CD4-positive, CD25-positive, alpha-beta regulatory T cell (primary cell): ENCODE measurements at places on chromosomes 12 and 14.

DNA sequence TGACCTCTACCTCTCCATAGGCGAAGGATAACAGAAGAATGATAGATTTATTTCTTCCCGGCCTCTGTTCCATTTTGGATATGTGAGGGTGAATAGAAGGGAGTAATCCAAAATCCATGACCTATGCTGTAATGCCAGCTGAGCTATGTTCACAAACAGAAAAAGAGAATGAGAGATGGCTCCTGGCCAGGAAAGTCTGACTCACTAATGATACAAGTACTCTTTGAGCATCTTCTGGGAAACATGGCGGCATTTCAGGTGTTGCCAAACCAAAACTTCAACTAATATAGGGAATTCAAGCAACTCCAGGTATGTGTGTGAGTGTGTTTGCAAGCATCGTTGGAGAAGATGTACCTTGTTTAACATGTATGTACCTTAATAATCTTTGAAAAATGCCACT is 55.1 kb downstream of the MED13L start:
- DNase-seq, result no peak

DNA sequence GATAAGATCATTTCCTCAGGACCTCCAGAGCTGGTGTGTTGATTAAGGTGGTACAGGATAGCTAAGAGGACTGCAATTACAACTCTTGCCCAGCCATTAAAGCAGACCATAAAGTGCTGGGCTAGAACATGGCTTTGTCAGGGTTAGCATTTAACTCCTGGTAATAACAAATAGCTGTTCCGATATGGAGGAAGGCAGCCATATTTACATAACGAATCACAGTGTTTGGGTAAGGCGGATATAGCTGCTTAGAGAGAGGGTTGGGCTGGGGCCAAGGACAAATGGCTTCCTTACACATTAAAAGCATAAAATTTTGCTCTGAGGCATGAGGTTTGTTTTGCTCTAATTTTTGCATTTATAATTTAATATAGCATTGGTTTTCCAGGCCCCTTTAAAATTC is 297.7 kb upstream of the DDHD1 start:
- no peak for DNase-seq

GRCh38 chr12:40225337-40225983 is 663 bp downstream of the LRRK2 start:
- no peak for DNase-seq

GRCh38 chr12:20969766-20970165 is 159.3 kb downstream of the SLCO1B3 start:
- no peak for DNase-seq

DNA sequence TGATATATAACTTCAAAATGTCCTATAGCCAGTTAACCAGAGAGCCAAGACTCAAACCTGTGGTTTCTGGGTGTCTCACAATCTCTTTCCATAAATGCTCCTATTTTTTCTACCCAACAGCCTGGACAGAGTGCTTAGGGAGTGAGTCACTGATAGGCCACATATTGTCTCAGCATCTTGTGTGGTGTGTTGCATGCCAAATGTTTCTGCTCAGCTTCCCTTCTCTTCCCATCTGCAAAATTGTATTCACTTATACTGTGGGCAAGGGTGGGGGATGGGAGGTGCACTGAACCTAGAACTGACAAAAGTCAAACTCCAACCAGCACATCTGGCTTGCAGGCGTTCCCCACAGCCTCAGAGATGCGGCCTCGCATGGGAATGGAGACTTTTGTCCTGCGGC is 123.3 kb downstream of the KCNA5 start:
- no peak for DNase-seq

DNA sequence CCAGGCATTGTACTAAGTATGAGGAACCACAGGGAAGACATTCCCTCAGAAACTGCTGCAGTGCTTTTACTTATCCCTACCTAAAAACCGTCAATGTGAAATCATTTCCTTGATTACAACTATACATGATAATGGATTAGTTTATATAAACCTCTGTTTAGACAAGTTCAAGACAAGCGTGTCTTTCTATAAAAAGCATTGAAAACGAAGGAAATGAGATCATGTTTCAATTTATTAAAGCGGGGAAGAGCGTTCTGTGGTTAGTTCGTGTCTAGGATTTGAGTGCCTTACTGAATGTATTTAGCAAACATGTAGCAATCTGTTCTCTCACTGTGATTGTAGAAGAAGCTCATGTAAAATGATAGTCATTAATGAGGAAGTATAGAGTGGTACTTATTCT is 37.5 kb downstream of the GALC start:
- no peak for DNase-seq

GRCh38 chr14:98334186-98334585 is 937.8 kb downstream of the BCL11B start:
- no peak for DNase-seq

- DNase-seq, result no peak
Observed at GRCh38 chr14:43361751-43362150, 1145.3 kb downstream of the FSCB start.

DNA sequence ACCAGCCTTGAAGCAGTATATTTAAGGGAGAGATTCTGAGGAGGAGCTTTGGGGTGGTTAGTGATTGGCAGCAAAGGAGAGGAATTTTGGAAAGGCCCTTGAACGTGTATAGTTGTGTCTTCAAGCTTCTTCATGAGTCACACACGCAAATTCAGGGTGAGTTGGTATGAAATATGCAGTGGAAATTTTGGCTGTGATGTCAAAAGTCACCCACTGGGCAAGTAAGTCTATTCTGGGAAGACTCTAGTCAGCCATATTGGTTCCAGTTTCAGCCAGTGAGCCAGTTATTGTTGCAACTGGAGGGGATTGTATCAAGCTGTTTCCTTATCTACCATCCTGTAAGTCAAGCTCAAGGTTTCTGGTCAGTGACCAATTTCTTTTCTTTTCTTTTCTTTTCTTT is 32.0 kb upstream of the VASH1 start:
- no peak for DNase-seq

DNA sequence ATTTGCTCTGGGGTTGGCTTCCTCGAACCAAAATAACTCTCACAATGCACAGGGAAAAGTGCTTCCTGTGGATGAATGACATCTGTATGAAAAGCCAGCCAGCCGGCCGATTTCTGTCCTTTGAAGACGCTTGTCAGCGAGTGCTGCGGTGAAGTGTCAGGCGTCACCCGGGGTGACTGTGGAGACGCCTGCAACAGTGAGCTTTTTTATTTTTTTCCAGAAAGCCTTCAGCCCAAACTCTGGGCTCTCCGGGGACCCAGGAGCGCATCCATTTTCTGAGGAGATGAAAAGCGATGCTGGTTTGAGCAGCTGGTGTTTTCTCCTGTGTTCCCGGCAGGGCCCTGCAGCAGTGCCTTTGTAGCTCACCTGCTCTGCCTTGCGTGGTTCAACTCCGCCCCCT is 147.9 kb upstream of the MYL2 start:
- peak; percentile 53 for DNase-seq

DNA sequence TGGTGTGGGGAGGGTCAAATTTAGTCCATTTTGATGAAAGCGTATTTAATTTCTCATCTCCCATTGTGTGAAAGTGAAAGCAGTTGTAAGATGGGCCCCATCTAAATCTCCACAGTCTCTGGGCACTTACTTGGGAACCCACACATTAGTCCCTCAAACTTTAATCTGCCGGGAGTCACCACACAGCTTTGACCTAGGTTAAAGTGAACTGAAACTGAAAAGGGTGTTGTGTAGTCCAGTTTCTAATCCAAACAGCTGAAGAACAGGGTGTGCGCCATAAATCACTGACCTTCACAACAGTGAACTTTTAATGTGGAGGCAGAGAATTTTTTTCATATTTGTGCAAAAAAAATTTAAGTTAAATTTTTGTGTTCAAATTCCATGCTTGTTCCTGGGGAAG is 48.4 kb upstream of the PTPRO start:
- DNase-seq, result no peak

DNA sequence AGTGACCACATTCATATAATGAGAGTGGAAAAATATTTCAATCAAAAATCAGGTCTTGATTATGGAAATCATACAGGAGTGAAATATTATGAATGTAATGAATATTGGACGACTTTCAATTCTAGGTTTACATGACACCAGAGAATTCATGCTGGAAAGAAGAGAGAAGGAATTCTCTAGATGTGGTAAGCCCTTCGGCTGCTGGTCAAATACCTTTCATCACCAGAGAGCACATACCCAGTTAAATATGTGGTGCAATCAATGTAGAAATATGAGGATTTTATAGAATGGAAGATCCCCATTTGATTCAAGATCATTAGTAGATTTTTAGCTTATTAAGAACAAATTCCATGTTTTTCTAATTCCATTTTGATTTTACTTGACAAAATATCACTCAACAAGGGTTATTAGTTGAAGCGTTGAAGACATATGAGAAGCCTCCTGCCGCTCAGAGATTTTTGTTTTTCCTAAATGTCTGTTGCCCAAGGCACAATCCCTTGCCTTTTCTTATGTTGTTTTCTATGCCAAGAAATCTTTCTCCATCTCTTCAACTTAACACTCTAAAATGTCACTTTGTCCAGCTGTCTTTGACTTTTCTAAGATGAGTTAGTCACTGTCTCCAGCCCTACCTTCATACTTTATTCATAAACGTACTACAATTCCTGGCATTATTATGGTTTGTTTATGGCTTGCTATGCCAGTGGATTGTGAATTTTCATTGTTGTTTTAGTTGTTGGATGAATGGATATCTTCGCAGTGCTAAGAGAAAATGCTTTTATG is 72.8 kb upstream of the ZDHHC17 start:
- DNase-seq, result no peak

DNA sequence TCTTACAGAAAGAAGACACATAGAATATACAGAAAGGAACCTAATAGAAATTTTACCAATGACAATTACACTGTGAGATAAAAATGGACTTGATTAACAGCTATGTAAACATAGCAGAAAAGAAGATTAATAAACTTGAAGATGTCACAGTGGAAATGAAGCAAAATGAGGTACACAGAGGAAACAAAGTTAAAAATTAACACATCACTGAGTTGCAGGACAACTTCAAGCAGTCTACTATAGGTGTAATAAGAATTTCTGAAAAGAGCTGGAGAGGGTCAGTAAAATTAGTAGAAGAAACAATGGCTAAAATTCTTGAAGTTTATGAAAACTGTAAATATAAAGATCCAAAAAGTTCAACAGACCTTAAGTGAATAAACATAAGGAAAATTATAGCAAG is 738.7 kb downstream of the C12orf50 start:
- DNase-seq, result no peak

- DNase-seq, result no peak
Observed at GRCh38 chr12:52182898-52183543, 8.8 kb downstream of the KRT80 start.

GRCh38 chr14:22375321-22375930 is 213.6 kb downstream of the DAD1 start:
- no peak for DNase-seq

GRCh38 chr12:114820796-114821195 is 136.8 kb upstream of the TBX3 start:
- DNase-seq, result no peak

- DNase-seq, result no peak
Observed at GRCh38 chr12:52338241-52338960, 17.2 kb upstream of the KRT83 start.

GRCh38 chr14:65846196-65846868 is 433.8 kb downstream of the FUT8 start:
- peak; percentile 81 for DNase-seq

- DNase-seq, result no peak
Observed at GRCh38 chr14:104681689-104682074, 7.7 kb upstream of the INF2 start.
